ENCODE measurements at places on chromosomes 11 and 22.

DNA sequence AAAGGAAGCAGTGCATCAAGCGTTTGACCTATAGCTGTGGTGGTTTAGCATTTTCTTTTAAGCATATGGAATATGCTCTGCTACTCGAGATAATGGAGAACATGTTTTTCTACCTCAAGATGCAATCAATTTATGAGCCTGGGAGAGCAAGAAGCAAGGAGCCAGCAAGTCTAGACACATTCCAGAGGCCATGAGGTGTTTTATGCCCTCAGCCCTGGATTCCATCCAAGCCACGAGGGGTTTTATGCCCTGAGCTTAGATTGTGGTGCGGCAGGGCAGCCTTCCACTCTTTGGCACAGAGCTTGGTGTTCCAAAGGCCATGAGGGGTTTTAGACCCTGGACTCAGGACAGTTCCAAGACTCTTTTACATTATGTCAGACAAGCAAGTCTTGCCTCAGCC, 11.7 kb upstream of the DNAJB13 start:
- no peak for DNase-seq

DNA sequence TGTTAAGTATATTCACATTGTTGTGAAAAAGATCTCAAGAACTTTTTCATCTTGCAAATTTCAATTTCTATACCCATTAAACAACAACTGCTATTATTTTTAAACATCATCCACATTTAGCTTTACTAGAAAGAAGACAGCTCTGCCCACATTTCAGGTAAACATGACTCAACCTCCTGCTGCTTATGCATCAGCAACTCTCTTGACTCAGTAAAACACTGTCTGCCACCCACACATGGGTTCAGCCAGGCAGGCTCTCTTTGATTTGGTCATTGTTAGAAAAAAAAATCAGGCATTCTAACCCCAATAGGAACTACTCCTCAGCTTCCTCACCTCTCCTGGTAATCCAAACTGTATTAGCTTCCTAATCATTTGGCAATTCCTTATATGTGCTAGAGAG, 5.1 kb upstream of the ENDOD1 start:
- no peak for DNase-seq

DNA sequence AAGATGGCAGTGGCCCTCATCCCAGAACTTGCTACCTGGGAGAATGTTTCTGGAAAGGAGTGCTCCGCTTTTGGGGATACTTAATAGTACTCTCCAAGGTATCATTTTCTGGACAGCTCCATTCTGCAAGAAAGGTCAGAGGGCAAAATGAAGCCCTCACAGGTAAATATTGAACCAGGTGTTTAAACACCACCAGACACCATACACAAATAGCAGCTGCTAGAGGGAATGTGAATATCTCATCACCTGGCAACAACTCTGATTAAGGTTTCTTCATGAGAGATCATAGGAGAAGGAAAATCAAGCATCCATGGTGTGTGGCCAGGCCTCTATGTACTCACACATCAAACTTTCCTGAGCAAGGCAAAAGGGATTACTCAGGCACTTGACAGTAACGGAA, 226.1 kb upstream of the FAT3 start:
- no peak for DNase-seq

DNA sequence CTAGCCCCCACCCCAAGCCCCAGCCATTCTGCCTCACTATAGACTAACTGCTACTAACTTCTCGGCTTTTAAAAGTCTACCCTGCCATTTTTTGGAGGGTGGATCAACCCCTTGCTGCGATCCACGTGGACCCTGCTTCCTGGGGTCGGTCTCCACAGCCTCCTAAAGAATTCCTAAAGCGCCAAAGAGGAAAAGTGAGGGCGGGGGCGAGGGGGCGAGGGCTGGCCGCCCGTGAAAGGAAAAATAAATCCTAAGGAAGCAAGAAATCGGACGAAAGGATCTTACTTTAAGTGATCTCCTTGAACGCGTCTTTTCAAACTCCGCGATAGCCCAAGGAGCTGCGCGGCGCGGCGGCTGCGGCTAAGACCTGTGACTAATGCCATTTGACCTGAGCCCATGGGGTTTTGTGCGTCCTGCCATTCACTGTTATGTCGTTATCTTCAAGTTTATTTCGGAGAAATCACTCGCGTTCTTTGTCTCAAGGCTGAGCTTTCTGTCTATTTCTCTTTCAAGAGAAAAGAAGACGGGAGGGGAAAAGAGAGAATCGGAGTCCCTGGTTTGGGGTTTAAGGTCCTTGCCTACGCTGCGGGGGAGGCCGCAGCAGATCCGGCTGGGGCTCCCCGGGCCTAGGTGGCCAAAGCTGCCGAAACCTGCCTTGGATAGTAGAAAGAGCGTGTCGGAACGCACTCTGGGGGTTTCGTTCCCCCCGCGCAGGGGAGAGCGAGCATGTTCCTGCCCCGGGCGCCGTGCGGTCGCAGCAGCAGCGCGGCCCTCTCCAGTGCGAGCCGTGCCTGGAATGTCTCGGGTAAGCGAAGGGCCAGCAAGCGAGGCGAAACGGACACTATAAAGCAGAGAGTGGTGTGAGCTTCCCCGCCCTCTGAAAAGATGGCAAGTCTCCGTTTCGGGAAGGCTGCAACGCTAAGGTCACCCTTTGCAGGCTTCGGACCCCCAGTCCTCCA, 2.8 kb upstream of the DBX1 start:
- no peak for DNase-seq

DNA sequence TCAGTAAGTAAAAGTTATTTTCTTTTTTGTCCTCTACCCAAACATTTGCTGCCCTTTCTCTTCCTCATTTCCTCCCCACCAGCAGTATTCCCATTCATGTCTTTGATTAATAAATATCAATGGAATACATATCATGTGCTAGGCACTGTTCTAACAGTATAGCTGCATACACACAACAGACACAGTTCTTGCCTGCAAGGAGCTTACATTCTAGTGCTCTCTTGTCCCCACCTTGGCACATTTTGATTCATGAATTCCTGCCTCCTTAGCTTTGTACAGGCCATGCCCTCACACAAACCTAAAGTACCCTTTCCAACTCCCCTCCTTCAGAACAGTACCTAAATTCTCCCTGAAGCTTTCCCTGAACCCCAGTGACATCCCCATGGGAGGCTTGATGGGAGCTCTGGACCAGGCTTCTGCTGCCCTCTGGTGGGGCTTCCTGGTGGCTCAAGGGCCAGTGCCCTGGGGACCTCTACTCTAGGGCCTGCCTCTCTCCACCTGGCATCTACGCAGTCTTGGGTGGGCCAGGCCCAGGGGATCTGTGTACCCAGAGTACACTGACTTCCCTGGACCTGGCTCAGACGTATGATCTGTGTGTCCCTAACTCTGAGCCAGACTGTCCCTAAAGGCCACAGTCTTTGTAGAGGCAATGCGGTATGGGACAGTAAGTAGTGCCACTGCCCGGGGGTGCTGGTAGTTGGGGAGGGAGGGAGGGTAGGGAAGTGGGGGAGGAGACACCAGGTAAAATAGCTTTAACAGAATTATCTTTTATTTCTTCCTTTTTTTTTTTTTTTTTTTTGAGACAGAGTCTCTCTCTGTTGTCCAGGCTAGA, 14.1 kb downstream of the RPS13 start:
- DNase-seq = peak; percentile 41

GRCh38 chr11:95702526-95702925, 87.1 kb downstream of the FAM76B start:
- no peak for DNase-seq

DNA sequence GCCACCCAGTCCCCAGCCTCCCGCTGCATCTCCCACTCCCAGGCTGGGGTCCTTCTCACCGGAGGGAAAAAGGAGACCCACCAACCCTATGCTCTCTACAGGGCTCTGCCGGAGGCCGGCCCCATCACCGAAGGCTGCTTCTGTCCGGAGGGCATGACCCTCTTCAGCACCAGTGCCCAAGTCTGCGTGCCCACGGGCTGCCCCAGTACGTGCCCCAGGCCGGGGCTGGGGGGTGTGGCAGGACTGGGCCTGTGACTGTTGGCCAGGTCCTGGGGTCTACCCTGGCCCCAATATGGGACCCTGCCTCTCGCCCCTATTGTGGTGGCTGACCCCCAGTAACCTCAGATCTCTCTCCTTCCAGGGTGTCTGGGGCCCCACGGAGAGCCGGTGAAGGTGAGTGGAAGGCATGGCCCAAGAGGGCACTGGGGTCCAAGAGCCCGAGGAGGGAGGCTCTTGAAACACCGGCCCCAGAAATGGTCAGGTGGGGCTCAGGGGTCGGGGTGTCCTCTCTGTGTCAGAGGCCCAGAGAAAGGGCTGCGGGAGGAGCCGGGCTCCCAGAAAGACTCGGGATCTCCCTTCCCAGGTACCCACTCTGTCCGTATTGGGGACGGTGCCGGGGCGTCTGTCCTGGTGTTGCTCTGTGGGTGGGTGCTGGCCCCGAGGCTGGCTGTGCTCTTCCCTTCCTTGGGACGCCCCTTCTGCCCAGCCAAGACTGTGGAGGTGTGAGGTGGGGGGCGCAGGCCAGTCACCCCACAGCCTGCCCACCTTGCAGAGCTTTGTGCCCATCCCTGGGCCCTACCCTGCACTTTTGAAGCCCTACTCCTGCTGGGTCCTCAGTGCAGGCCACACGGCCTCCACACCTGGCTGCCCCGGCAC, 26.1 kb upstream of the MUC5B start:
- DNase-seq = no peak

DNA sequence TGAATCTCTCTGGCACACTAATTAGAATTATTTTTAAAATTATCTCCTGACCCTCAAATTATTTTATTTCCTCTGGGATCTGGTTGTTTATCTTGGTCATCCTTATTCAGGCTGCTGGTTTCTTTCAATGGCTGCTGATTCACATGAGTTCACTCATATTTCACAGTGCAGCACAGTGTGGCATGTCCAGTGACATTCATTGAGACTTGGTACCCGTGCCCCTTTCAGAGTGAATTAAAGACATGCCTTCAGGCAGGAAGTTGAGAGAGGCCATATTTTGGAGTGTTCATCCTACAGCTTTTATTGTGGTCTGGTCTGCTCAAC, 13.5 kb downstream of the DCPS start:
- DNase-seq = no peak

- DNase-seq = no peak
Observed at GRCh38 chr11:3166268-3167142, 1.4 kb upstream of the OSBPL5 start.
